ENCODE measurements at places on chromosomes 4 and X.

DNA sequence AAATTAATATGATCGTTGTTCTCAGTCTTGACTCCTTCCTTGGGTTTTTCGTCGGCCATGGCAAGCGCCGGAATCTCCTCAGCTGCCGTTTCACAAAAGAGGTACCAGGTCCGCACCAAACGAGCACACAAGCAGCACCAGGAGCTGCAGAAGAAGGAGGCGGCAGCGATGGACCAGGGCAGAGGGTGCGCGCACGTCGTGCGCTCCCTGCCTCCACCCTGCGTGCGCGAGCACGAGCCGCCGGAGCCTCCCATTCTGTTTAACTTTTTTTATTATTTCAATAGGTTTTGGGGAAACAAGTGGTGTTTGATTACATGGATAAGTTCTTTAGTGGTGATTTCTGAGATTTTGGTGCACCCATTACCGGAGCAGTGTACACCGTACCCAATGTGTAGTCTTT lies 158.2 kb downstream of the PLS3 start:
- DNase-seq, result no peak

GRCh38 chr4:76984788-76985211 lies 35.2 kb downstream of the SEPTIN11 start:
- DNase-seq, result peak; percentile 100

- DNase-seq, result no peak
Measured at GRCh38 chr4:13678186-13678924, 50.8 kb upstream of the BOD1L1 start.

- DNase-seq, result peak; percentile 18
Measured at GRCh38 chrX:119790977-119791436, 423 bp downstream of the RPL39 start.

- DNase-seq, result no peak
Measured at GRCh38 chr4:98209111-98209510, 52.1 kb upstream of the RAP1GDS1 start.

DNA sequence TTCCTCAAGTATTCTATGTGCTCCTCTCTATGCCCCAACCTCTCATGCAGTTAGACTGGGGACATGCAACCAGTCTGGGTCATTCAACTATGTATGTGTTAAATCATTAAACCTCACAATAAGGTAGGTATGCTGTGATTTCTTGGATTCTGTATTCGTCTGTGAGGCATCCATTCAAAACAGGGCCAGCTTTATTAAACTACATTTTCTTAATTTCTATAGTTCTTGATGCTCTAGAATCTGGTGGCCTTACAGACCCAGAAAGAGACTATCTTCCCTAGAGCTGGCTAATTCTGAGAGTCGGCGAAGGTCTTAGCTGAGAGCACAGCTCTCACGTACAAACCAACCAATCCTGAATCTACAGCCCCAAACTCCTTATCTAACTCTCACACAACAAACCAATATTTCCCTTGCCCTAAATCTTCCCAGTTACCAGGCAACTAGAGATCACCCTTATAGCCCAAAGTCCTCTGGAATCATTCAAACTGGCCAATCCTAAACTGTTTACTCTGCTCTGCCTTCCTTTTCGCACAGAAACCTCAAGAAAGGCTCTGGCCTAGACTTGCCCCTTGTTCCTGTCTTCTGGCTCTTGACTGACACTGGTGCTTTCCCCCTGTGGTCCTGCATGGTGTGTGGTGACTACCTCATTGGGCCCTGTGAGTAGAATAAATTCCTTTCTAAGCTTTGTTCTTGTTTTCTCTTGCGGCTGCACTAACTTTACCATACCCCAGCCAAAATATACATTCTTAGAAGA lies 203.5 kb upstream of the TET2 start:
- no peak for DNase-seq

DNA sequence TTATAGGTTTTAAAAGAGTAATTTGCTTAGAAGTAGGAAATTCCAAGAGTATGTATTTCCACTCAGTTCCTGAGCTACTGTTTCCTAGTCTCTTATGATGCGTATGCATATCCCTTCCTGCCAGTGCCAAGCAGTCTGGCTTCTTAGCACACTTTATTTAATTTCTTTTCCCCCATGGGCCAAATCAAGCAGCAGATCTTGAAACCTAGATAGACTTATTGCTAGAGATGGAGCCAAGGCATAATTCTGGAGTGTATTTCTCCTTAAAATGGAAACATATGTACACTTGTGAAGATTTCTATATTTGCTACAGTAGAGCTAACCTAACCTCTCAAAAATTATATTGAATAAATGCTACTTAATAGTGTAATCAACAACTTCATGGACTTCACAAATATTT lies 2337.6 kb downstream of the PCDH7 start:
- no peak for DNase-seq

DNA sequence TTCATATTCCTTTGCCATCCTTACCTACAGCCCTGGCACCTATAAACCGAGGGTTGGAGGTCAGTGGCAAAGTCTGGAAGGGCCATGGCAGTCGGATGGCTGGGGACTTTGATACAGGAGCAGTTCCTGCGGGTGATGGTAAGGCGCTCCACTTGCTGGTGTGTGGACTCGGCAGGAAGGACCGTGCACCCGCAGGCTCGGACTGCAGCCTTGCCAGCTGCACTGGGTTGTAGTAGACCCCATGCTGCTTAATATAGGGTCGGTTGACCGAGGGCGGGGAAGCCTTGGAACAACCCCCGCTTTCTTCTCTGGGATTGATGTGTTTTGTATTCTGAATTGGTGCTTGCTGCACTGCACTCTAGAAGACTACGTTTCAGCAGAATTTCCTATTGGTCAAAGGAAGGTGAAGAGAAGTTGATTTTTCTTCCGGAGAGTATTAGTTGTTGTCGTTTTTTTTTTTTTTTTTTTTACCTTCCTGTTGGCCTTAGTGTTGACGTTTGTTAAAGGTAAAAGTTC lies 638 bp downstream of the BLTP1 start:
- peak; percentile 15 for DNase-seq

DNA sequence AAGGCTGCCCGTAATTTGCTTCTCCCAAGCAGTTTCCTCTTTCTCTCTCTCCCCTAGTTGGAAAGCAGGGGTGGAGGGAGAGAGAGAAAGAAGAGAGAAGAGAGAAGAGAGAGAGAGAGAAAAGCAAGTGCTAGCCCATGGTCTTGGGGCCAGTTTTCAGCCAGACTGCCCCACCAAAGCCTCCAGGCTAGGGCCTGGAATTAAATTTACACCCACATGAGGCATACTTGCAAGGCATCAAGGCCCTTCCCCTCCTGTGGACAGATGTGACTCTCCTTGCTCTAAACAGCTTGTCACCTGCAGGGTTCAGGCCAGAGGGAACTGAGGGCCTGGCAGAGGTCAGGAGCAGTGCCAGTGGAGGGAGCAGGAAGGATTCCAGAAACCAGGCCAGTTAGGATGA lies 1.7 kb upstream of the CXCR3 start:
- DNase-seq, result no peak

DNA sequence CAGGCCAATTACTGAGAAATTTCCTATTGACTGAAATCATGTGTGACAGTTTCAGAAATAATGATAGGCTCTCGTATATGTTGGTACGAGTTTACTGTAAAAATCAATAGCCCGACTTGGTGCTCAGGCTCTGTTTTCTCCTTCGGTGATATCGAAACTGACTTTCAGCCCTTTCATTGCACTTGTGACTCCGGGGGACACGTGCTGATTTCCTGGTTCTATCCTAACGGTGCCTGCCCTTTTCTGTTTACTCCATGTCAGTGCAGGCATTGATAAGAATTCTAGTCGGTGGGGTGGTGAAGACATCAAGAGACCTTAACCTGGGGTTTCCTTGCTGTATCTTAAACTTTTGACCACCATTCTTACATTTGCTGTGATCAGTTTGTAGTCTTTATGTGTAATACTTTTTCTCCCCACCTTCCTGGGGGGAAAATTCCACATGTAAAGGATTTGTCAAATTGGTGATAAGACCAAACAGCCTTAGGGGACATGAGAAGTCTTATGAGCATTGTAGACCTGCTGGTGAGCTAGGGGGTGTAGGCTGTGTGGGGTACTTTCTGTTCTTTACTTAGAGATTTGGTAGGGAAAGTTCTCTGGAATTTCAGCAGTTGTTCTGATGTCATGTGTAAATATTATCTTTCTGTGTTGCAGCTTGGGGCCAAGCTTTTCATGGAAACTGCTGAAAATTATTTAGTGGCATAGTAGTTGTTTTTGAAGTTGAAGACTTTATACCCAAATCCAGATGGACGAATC lies 52.7 kb downstream of the TMEM131L start:
- DNase-seq, result no peak

DNA sequence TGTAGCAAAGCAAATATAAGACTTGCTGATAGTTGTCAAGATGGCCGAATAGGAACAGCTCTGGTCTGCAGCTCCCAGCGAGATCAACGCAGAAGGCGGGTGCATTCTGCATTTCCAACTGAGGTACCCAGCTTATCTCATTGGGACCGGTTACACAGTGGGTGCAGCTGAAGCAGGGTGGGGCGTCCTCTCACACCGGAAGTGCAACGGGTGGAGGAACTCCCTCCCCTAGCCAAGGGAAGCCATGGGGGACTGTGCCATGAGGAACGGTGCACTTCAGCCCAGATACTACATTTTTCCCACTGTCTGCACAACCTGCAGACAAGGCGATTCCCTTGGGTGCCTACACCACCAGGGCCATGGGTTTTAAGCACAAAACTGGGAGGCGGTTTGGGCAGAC lies 382.3 kb upstream of the EMCN start:
- no peak for DNase-seq

- DNase-seq, result peak; percentile 23
Measured at GRCh38 chrX:42143866-42144592, 220.7 kb upstream of the CASK start.

GRCh38 chr4:16079046-16079445 lies 4.8 kb downstream of the PROM1 start:
- no peak for DNase-seq

GRCh38 chrX:82218361-82218760 lies 1016.5 kb downstream of the SH3BGRL start:
- DNase-seq, result no peak

DNA sequence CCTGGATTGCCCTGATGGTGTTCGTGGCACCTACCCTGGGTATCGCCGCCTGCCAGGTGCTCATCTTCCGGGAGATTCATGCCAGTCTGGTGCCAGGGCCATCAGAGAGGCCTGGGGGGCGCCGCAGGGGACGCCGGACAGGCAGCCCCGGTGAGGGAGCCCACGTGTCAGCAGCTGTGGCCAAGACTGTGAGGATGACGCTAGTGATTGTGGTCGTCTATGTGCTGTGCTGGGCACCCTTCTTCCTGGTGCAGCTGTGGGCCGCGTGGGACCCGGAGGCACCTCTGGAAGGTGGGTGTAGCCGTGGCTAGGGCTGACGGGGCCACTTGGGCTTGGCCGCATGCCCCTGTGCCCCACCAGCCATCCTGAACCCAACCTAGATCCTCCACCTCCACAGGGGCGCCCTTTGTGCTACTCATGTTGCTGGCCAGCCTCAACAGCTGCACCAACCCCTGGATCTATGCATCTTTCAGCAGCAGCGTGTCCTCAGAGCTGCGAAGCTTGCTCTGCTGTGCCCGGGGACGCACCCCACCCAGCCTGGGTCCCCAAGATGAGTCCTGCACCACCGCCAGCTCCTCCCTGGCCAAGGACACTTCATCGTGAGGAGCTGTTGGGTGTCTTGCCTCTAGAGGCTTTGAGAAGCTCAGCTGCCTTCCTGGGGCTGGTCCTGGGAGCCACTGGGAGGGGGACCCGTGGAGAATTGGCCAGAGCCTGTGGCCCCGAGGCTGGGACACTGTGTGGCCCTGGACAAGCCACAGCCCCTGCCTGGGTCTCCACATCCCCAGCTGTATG lies 1.8 kb downstream of the AVPR2 start:
- DNase-seq, result no peak

- no peak for DNase-seq
Measured at GRCh38 chr4:166628454-166628853, 605.8 kb downstream of the SPOCK3 start.

DNA sequence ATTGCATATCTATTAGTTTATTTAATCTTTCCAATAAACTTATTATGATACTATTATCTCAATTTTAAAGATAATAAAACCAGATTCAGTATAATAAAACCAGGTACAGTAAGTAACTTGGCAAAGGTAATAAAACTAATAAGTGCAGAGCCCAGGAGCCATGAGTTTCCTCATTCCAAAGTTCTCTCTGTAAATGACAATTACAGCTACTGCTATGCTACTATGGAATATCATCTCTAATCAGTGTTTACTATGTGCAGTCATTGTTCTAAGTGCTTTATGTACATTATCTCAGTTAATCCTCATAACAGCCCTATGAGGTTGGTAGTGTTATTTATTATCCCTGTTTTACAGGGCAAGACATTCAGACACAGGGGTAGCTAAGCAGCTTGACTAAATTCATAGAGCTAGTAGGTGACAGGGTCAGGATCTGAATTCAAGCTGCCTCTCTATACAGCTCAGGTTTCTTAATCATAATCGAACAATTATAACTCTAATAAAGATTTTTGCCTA lies 285.0 kb upstream of the PITX2 start:
- DNase-seq, result no peak

- no peak for DNase-seq
Measured at GRCh38 chr4:123325241-123325681, 71.3 kb upstream of the SPRY1 start.

DNA sequence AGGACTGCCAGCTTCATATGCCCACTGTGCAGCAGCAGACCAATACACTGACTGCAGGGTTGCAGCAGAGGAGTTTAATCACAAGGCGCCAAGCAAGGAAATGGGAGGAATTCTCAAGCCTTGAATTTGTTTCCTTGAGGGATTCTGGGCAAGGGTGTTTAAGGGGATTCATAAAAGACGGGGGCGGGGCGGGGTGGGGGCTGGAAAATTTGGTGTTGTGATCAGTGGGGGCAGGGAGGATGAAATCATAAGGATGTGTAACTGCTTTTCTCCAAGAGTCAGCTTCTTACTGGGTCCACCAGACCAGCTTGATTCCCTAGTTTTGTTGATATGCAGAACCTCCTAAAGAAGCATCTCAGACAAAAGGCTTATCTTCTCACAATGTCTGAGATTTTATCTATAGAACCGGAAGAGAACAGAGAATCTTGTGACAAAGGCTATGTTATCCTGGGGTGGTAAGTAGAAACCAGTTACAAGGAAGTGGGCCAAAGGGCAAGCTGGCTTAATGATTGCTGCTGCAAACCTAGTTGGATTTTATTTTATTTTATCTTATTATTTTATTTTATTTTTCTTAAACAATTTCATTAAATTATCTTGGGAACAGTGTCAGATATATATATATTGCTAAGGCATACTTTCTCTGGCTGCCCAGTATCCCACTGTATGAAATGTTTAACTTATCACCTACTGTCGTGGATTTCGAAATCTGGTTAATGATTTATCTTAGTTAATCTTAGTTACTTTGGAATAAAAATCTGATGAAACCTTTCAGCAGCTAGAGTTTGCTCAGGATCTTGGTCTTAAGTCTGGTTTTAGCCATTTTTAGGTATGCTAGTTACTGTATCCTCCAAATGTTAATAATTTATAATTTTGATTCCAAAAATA lies 276.4 kb downstream of the RPA4 start:
- DNase-seq, result no peak

DNA sequence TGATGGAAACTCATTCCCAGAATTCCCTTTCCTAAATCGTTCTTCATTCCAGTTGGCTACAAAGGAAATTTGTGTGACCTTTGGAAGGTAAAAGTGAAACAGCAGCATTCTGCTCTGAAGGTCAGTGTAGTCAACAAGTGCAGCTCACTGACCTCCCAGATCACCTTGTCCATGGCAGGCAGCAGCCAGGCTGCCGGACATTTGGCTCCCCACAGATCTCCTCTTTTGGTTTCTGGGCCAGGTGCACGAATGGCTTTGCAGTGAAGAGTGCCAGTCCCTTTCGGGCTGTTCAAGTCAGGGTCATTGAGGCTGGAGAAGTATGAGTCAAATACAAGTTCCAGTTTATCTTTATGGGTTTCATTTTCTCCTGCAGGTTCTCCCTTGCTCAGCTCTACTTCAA lies 14.3 kb downstream of the GPRIN3 start:
- no peak for DNase-seq

All from fibroblast of upper back skin (primary cell).